ENCODE measurements at places on chromosomes 12 and 14. TPM values are rescaled to one million over a fixed set of nuclear protein-coding genes. Genes with fewer than 3 reads are reported as not detected.

DNA sequence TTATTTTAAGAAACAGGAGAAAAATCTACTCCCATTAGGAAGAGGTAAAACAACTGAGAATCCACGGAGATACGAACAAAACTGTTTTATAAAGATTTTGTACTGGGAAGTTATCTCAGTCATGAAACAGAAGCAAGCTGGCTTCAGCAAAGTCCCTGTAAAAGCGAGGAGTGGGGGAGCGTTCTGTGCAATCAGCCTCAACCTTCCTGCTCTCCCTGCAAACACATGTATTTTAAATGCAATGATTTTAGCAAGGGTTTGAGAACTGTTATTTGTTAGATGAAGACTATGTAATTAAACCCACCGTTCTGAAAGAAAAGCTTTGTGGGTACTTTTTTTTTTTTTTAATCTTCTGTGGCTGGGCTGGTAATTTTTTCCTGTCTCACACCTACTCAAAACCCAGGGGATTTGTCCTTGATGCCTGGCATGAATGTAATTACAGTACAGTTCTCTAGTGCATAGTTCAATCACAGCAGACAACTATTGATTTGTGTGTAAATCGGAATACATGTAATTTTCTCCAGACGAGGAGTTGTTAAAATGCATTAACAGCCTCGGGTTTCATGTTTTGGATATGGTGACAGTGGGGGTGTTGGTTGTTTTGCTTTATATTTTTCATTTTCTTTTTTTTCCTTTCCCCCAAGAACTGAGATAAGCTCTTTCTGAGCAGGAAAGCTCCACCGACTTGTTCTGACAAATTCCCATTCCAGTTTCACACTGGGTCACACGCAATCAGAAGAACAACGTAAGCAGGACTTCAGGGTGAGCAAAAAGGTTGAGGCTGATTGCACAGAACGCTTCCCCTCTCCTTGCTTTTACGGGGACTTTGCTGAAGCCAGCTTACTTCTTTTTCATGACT lies 153.6 kb downstream of the PHLDA1 start:
- H3K36me3 ChIP-seq: no peaks in the 10 kb centered on the region
- DNase-seq: peak; percentile 33
- peak overlapping the region; percentile 94 for H3K27ac ChIP-seq
- H3K27me3 ChIP-seq: no peaks in the 10 kb centered on the region
- peak overlapping the region; percentile 24 for H3K4me3 ChIP-seq
- H3K4me1 ChIP-seq: peaks cover 26% of the 10 kb centered on the region

DNA sequence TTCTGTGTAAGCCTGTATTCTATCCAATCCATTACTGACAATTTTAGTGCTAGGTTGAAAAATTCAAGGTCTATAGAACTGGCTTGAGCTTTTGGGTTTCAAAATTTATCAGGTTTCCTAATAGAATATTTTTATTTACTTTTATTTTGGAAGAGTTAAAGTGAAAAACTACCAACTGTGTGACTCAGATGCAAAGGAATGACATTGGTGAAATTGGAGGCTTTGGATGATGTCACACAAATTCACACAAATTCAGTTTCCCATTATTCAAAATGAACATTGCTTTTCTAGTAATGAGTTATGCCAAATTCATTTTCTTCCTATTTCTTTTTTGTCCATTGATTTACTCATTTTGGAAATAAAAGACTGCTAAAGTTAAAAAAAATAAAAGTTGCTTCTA lies 186.9 kb downstream of the ALX1 start:
- peaks cover 31% of the 10 kb centered on the region for H3K4me1 ChIP-seq
- DNase-seq: no peak
- no peak overlapping the region for H3K4me3 ChIP-seq
- H3K27me3 ChIP-seq: no peaks in the 10 kb centered on the region
- H3K36me3 ChIP-seq: no peaks in the 10 kb centered on the region

GRCh38 chr12:55738123-55739024 lies 4.5 kb upstream of the GDF11 start:
- H3K36me3 ChIP-seq: no peaks in the 10 kb centered on the region
- no peaks in the 10 kb centered on the region for H3K27me3 ChIP-seq
- H3K27ac ChIP-seq: no peak overlapping the region
- DNase-seq: no peak
- H3K4me3 ChIP-seq: peak overlapping the region; percentile 57

GRCh38 chr14:62718629-62719028 lies 326.6 kb downstream of the KCNH5 start:
- H3K36me3 ChIP-seq: no peaks in the 10 kb centered on the region
- H3K4me1 ChIP-seq: no peaks in the 10 kb centered on the region
- no peak for DNase-seq

DNA sequence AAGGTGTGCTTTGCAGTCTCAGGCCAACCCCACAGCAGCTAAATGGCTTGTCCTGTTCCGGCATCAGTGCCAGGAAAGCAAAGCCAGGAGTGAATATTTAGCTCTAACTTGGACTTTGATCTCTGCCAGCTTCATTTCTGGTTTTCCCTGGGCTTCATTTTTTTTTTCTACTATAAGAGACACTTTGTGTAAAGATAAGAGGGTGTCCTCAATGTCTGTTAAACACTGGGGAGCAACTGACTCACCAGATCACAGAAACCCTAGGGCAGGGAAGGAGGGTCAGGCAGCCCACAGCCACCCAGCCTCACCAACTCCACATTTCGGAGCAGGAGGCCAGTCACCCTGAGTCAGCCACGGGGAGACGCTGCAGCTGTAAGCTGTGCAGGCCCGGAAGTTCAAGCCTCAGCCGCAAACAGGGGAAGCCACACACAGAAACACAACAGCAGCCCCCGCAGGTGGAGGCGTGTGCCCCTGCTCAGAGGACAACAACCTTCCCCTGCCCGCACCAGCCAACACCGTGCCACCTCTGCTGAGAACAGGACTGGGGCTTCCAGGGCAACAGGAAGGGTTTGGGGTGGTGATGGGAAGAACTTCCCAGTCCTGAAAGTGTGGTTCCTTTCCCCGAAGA lies 6.3 kb downstream of the TNFRSF1A start:
- peak overlapping the region; percentile 0 for H3K4me3 ChIP-seq
- H3K27ac ChIP-seq: peak overlapping the region; percentile 98
- H3K36me3 ChIP-seq: peaks cover 43% of the 10 kb centered on the region
- peaks cover 72% of the 10 kb centered on the region for H3K4me1 ChIP-seq
- H3K27me3 ChIP-seq: no peaks in the 10 kb centered on the region

DNA sequence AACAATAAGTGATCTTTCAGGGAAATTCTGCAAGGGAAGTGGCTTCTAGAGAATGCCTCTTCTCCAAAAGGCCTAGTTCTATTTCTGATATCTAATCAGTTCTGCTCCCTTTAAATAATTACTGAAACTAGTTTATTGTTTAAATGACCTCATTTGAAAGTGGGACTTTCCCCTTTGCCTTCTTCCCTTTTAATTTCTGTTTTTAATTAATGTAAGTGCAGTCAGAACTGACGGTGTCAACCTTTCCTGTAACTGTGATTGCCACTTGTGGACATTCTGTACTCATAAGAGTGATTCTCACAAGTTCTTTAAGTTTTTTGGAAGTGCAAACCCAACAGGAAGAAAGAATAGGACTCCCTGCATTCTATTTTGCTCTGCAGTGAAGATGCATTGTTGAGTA lies 265.3 kb upstream of the PLEKHG7 start:
- no peak overlapping the region for H3K27ac ChIP-seq
- no peak for DNase-seq
- H3K4me1 ChIP-seq: peaks cover 5% of the 10 kb centered on the region
- H3K27me3 ChIP-seq: no peaks in the 10 kb centered on the region

DNA sequence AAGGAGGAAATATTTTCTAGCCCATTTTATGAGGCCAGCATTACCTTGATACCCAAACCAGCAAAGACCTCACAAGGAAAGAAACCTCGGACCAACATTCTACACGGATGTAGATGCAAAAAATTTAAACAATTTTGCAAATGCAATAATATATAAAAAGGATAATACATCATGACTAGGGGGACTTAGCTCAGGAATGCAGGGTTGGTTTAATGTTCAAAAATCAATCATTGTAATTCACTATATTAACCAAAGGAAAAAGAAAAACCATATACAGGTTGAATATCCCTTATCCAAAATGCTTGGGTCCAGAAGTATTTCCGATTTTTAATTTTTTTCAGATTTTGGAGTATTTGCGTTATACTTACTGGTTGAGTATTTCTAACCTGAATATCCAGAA lies 33.0 kb downstream of the TPCN1 start:
- no peak overlapping the region for H3K27ac ChIP-seq
- DNase-seq: no peak
- no peaks in the 10 kb centered on the region for H3K4me1 ChIP-seq
- H3K4me3 ChIP-seq: no peak overlapping the region
- H3K36me3 ChIP-seq: peaks cover 1% of the 10 kb centered on the region

DNA sequence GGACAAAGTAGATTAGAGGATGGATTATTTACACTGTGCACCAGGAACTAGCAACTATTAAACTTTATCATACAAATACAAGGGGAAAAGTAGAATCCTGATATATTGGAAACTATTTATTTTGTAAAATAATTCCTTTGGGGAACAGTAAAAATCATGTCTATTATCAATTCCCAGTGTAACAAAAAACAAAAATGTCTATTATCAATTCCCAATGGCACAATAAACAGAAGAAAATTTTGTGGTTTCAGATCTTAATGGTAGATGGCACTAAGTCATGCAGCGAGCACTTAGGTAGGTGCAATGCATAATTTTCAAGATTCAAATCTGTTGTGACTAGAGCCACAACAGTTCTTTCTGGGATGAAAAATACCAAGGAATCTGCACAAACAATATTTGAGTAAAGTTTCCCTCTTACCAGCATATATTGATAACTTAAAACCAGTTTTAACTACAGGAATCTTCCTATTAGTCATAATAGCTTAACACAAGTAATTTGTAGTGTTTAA lies 13.7 kb downstream of the CFL2 start:
- H3K27me3 ChIP-seq: no peaks in the 10 kb centered on the region
- H3K4me3 ChIP-seq: no peak overlapping the region
- no peak for DNase-seq
- H3K27ac ChIP-seq: peak overlapping the region; percentile 36

PARPBP gene
- polyA plus RNA-seq: 3.7 TPM

GRCh38 chr12:123763093-123763492 lies 992 bp downstream of the DNAH10 start:
- DNase-seq: no peak
- peaks cover 17% of the 10 kb centered on the region for H3K27me3 ChIP-seq
- H3K4me3 ChIP-seq: no peak overlapping the region
- H3K4me1 ChIP-seq: peaks cover 12% of the 10 kb centered on the region
- H3K36me3 ChIP-seq: no peaks in the 10 kb centered on the region

DNA sequence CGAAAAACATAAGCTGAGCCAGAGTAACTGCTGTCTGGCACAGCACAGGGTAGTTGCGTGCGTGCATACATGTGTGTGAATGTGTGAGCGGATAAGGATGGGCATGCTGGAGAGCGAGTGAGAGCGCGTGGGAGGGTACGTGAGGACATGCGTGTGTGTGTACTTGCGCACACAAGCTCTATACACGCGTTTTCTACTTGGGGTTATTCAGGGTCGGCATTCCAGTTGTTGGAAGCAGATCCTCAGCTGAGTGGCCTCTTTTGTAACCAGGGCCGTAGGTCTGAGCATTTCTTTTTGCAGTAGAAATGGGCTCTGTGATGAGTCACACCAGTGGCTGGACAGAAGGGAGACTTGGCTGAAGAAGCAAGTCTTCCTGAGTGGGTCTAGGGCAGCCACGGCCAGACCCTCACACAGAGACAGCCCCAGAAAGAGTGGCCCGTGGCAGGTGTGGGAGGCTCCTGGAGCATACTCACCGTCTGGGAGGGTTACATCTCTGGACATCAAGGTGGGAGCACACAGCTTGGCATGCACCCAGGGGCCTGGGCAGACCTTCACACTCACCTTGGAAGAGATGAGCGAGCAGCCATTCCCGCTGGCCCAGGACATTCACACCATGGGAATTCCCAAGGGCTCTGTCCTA lies 78.0 kb downstream of the LRRC74A start:
- H3K4me3 ChIP-seq: peak overlapping the region; percentile 19
- no peaks in the 10 kb centered on the region for H3K27me3 ChIP-seq
- H3K27ac ChIP-seq: peak overlapping the region; percentile 70
- no peak for DNase-seq
- H3K4me1 ChIP-seq: peaks cover 28% of the 10 kb centered on the region

DNA sequence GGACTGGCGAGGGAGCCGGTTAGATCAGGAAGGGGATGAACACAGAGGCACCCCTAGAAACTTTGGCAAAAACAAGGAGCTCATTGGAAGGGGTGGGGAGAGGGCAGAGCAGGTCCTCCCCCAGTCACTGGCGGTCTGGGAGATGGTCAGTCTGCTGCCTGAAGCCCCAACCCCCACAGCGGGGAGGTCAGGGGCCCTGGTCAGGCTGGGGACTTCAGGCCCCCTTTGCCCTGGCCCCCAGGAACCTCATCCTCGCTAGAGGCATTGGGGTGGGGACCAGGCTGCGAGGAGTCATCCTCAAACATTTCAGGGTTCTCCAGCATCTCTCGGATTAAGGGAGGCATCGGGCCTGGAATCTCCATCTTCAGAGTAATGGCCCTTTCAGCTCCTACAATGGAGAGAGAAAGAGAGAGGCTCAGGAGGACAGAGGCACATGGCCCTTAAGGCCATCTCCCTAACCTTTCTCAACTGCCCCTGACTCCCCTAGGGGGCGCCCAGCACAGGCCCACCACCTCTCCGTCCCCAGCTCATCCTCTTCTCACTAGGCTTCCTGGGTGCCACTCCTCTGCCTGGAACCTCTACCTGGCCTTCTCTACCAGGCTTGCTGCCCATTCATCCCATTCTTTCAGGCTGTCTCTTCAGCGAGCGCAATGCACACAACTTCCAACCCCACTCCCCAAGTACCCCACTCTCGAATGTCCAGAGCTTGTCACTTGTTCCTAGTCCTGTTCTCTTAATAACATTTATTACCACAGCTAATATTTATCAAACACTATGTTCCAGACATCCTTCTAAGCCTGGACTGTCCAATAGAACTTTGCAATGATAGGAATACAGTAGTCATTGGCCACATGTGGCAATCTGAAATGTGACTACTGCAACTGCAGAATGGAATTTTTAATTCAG lies 4.7 kb upstream of the ITGB7 start:
- no peak for DNase-seq
- peaks cover 57% of the 10 kb centered on the region for H3K36me3 ChIP-seq
- H3K27me3 ChIP-seq: no peaks in the 10 kb centered on the region
- H3K4me1 ChIP-seq: peaks cover 4% of the 10 kb centered on the region
- H3K27ac ChIP-seq: no peak overlapping the region

SRRM4 gene
- not detected for polyA plus RNA-seq

- DNase-seq: peak; percentile 42
- H3K27ac ChIP-seq: no peak overlapping the region
- H3K4me3 ChIP-seq: no peak overlapping the region
- H3K27me3 ChIP-seq: no peaks in the 10 kb centered on the region
Observed at GRCh38 chr12:66014818-66015217, 115.7 kb downstream of the LLPH start.

APOLD1 gene
- polyA plus RNA-seq: 0.36 TPM

DNA sequence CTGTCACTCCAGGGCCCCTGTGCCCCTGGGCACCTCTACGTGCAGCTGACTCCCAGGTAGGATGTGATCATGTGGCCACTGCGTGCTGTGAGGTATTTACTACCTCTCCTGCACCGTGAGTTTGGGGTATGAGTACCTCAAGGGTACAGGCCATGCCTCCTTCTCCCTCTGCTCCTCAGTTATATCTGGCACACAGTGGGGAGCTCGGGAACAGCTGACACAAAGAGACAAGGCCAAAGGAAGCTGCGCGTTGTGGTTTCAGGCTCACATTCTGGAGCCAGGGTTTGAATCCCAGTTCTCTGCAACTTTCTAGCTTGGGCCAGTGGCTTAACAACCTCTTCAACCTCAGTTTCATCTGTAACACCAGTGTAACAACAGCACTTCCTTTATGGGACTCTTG lies 7.8 kb upstream of the SLC6A12 start:
- no peaks in the 10 kb centered on the region for H3K36me3 ChIP-seq
- peaks cover 15% of the 10 kb centered on the region for H3K27me3 ChIP-seq
- H3K27ac ChIP-seq: no peak overlapping the region
- H3K4me1 ChIP-seq: no peaks in the 10 kb centered on the region
- H3K4me3 ChIP-seq: no peak overlapping the region

CMA1 gene
- not detected for polyA plus RNA-seq

LMNTD1 gene
- 0.42 TPM for polyA plus RNA-seq

CLEC4C gene
- not detected for polyA plus RNA-seq

PITPNM2 gene
- polyA plus RNA-seq: 2.1 TPM

Measured in keratinocyte (primary cell).